ENCODE measurements at places on chromosomes 2 and 18. TPM values are rescaled to one million over a fixed set of nuclear protein-coding genes. Genes with fewer than 3 reads are reported as not detected.

DNA sequence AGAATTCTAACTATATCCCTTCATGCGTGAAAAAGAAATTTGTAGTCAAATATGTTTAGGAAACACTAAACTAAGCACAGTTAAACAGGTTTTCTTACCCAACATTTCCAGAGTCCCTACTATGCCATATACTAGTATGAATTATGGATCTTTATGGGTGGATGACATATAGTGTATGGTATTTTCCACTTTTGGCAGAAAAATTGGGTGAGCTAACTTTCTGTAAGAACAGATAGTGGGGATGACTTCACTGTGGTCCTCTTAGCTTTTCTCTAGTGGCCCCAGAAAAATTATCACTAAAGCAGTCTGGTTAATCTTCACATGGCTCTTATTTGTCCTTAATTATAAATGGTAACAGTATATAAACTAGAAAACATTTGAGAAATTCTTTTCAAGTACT, 240.0 kb upstream of the GULP1 start:
- no peak for DNase-seq

HOXD1 gene
- 0.16 TPM for total RNA-seq

DNA sequence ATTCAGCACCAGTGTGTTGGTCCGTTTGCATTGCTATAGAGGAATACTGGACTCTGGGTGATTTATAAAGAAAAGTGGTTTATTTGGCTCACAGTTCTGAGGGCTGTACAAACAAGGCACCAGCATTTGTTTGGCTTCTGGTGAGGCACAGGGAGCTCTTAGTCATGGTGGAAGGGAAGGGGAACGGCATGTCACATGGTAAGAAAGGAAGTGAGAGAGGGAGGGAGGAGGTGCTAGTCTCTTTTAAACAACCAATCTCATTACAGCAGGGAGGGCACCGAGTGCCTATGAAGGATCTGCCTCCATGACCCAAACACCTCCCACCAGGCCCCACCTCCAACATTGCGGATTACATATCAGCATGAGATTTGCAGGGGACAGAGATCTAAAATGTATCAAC, 143.9 kb upstream of the DLX2 start:
- no peak for DNase-seq

COBLL1 gene
- 80.9 TPM for total RNA-seq

ANXA4 gene
- 262 TPM for total RNA-seq

- no peak for DNase-seq
Measured at GRCh38 chr2:238742066-238742465, 105.8 kb upstream of the TWIST2 start.

Measured in progenitor cell of endocrine pancreas (in vitro differentiated cells).